ENCODE measurements at places on chromosomes 7 and 10.
A peak's percentile ranks its signal among the peaks of the same experiment; 100 is the strongest.

- no peak for DNase-seq
Observed at GRCh38 chr7:72405418-72405817, 6.7 kb downstream of the CALN1 start.

DNA sequence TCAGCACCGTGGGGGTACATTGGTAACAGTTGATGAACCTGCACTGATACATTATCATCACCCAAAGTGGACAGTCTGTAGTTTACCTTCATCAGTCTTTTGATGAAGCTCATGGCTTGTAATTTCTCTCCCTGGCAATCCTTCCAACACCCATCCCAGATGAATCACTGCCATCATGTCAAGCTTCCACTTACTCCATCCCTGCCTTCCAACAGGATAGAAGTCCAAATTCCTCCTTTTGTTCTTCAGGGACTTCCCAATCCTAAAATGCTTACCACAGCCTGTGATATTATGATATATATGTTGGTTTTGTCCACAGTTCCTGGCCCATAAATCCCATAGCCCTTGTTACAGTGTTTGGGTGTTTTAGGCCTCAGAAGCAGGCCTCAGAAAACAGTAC is 16.1 kb downstream of the SNX10 start:
- no peak for DNase-seq

GRCh38 chr7:143352531-143353002 is 9.9 kb downstream of the FAM131B start:
- no peak for DNase-seq

- DNase-seq = no peak
Observed at GRCh38 chr10:37275216-37275777, 149.9 kb downstream of the ANKRD30A start.

GRCh38 chr10:67783606-67784294 is 54.2 kb downstream of the DNAJC12 start:
- no peak for DNase-seq

DNA sequence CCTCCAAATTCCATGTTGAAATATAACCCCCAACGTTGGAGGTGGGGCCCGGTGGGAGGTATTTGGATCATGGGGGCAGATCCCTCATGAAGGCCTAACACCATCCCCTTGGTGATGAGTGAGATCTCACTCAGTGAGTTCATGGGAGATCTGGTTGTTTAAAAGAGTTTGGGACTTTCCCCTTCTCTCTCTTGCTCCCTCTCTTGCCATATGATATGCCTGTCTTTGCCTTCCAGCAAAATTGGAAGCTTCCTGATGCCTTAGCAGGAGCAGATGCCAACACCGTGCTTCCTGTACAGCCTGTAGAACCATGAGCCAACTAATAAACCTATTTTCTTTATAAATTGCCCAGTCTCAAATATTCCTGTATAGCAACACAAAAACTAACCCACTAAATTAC is 55.7 kb upstream of the CDK1 start:
- no peak for DNase-seq

DNA sequence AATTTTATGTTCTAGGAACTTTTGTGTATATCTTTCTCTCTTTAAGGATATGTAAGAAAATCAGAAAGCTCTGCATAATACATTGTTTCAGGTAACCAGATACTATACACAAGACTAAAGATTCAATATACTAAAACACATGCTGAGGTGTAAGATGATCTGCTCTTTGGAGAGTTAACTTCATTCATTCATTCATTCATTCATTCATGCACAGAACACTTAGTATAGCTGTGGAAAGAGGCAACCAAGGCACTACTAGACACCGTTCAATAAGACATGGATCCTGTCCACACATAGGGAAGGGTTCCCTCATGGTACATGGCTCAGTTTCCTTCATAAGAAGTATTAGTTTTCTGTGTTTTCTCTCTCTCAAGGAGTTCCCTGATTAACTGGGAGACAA is 207.6 kb upstream of the AOAH start:
- no peak for DNase-seq

- no peak for DNase-seq
Observed at GRCh38 chr7:377080-378040, 87.4 kb downstream of the FOXL3 start.

GRCh38 chr7:76259124-76260093 is 43.1 kb upstream of the HSPB1 start:
- DNase-seq = no peak

DNA sequence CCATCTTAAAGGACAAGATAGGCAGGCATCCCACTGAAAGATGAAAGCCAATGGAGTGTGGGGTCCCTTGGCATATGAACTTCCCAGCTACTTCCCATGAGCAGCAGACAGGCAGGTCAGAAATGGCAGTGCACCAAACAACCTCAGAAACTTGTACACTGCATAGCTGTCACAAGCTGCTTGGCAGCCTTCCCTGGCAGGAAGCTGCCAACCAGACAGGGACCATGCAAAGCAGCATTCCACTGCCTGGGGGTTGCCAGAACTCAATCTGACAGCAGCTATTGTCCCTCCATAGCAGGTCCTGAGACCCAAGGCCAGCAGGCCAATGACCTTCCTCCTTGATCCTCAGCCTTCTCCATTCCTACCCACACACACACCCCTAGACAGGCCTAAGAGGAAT is 139.5 kb downstream of the PLCE1 start:
- no peak for DNase-seq

DNA sequence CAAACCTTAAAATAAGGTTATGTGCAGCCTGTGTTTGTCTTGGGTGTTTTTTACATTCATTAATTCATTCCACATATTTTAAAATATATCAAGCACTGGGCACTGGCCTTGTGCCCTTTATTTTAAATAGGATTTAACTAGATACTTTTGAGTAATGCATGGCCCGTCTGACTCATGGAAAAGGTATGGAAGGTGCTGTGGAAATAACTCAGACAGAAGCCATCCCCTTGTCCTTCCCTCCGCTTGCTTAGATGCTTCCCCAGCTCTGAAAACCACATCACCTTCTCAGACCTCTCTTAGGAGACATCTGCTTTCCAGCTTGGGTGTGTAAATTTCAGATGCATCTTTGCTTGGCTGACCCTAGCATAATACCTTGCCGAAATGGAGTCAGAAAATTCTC is 30.5 kb downstream of the SLC18A2 start:
- DNase-seq = no peak

- DNase-seq = no peak
Observed at GRCh38 chr10:114431414-114432135, 27.3 kb upstream of the AFAP1L2 start.

- no peak for DNase-seq
Observed at GRCh38 chr7:101990811-101991418, 173.5 kb downstream of the CUX1 start.

GRCh38 chr7:22989643-22990587 is 24.0 kb downstream of the HYCC1 start:
- no peak for DNase-seq

DNA sequence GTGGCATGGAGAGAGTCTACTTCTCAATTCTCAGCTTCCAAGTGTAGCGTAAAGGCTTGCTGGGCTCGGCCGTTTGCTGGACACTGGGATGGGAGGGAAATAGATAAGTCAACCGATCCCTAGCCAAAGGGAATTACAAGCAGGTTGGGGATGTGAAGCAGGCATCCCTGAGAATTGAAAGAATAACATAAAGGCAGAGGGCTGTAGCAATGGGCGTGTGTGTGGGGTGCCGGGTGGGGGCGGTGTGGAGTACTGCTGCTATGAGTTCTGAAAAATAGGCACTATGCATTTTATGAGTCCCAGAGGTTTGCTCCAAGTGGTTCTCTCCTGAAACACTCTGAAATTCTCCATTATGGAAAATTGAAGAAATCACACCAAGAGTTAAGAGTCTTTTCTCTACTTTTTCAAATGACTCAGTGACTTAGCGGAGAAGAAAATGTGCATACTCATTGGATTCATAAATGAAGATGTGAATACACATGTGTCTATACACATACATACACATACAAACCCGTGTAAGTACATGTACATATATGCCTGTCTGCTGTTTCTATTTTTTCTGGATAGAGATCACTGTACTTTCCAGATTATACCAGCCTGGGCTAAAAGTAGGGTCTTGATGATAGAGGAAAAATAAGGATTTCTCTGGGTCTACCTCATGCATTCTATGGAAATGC is 65.4 kb downstream of the ADRA2A start:
- no peak for DNase-seq

- DNase-seq = no peak
Observed at GRCh38 chr10:127125331-127125730, 71.1 kb downstream of the INSYN2A start.

- peak; percentile 83 for DNase-seq
Observed at GRCh38 chr7:98251231-98251600, 816 bp downstream of the TECPR1 start.

DNA sequence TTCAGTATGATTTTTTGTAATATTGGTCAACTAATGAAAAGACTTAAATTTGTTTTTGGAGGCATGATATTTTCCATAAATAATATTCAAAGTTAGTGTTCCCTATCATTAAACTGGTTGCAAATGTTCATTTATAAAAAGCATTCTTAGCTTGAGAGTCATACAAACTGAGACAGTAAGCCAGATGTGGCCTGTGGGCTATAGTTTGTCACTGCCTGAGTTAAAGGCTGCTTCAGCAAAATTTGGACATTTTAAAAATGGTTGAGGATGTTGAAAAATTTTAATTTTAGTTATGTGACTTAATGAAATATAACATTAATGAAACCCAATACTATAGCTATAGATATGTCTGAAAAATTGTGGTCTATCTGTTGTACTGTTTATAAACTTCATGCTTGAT is 180.2 kb upstream of the CACNA2D1 start:
- no peak for DNase-seq

GRCh38 chr7:131471250-131472004 is 85.0 kb downstream of the PODXL start:
- no peak for DNase-seq

GRCh38 chr7:155660059-155660757 is 15.7 kb downstream of the RBM33 start:
- no peak for DNase-seq

DNA sequence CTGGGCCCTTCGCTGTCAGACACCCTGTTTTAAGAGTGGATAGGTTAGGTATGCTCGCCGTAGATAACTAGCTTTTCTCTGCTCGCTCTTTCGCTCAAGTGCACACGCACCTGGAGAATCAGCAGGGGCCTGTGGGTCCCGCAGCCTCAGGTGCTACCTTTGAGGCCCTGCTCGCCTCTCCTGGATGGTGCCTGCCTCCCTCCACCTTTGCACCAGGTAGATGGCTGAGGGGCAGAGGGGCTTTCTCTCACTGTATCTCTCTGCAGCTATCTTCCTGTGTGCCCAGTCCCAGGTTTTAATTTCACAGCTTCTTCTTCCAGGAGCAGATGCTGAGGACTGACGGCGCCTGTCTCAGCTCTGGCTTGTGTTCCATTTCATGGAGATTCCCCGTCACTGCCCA is 227.9 kb downstream of the TCF7L2 start:
- DNase-seq = no peak

GRCh38 chr7:44884621-44885393 is 523 bp downstream of the PURB start:
- DNase-seq = peak; percentile 44

DNA sequence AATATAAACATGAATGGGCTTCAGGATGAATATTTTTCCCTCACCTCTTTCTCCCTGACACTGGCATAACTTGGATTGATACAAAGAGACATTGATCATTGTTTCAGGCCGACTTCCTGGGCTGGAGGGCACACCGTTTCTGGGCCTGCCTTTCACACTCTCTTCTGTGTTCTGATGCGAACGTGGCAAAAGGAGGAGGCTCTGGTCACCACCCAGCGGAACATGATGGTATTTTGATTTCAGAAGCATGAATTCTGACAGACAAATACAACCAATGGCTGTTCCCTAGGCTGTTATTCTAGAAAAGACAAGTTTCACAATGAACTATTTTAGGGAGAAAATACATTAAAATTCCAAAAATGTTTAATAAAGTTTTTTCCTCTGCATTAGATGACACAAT is 534.5 kb upstream of the MKI67 start:
- DNase-seq = no peak

DNA sequence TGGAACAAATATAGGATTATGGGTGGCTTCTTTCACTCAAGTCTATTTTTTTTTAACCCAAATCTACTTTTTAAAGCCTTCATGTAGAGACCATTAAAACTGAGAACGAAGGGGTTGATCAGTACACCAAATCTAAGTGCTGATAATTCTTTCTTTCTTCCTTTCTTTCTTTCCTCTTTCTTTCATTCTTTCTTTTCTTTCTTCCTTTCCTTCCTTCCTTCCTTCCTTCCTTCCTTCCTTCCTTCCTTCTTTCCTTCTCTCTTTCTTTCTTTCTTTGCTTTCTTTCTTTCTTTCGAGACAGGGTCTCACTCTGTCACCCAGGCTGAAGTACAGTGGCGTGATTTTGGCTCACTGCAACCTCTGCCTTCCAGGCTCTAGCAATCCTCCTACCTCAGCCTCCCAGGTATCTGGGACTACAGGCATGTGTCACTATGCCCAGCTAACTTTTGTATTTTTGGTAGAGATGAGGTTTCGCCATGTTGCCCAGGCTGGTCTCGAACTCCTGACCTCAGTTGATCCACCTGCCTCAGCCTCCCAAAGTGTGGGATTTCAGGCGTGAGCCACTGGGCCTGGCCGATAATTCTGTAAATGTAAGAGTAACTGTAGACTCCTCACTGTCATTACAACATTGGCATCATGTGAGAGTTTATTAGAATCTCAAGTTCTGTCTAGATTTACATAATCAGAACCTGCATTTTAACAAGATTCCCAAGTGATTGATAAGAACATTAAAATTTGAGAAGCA is 236.4 kb downstream of the TFEC start:
- no peak for DNase-seq

DNA sequence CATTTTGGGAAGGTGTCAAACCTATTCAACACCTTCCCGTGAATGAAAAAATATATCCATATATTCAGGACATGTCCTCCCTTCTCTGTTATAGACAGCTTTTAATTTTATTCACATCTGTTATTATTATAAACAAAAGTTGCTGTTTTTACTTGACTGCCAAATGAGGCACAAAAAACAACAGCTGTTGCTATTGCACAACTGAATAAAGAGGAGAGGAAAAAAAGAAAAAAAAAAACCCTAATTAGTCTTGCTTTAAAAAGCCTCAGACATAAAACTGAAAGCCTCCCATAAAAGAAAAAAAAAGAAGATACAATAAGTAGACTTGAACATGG is 153.4 kb downstream of the BMPER start:
- no peak for DNase-seq

Measured in T-helper 2 cell (primary cell).